ENCODE measurements at places on chromosomes 13 and 19. TPM values are rescaled to one million over a fixed set of nuclear protein-coding genes. Genes with fewer than 3 reads are reported as not detected.

The KCNK6 gene
- 2.4 TPM for polyA plus RNA-seq

The ZNF506 gene
- 6.6 TPM for polyA plus RNA-seq

The ZNF208 gene
- 9.7 TPM for polyA plus RNA-seq

The C19orf12 gene
- 37.3 TPM for polyA plus RNA-seq

Measured in right cardiac atrium (tissue), 5 donors.